ENCODE measurements at places on chromosomes 7 and 10.
A peak's percentile ranks its signal among the peaks of the same experiment; 100 is the strongest.

GRCh38 chr10:52074505-52075026, 239.5 kb upstream of the DKK1 start:
- DNase-seq: no peak

GRCh38 chr10:52871191-52871843, 98.7 kb upstream of the MBL2 start:
- DNase-seq: no peak

DNA sequence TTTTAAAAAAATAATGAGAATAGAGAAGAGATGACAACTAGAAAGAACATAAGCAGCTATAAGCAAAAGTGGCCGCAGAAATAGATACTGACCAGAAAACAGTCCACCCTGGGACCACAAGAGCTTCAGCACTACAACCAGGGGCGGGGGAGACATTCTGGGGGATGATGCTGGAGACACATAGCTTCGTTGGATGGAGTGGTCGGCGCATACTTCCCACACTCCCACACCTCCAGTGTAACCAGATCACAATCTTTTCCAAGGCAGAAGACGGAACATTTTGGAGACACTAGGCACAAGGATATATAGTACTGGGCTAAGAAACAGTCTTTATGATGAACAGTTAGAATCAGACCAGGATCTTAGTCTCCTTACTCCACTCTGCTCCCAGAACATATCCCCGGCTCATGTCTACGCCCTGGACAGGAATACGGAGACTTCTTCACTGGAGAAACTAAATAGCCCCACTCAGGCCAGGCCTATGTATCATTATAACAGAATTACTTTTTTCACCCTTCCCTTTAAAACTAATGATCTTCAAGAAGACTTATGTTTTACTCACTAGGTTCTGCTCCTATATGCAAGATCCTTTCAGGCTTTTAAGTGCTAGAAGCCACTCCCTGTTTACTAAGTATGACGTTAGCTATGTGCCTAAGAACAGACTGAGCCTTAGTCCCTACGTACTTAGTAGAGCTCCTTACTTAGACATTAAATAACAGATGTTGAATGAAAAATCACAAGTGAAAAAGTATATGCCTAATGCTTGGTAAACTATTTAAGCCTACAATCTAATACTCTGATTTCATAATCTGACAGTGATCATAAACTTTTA, 169.6 kb downstream of the SRPK2 start:
- no peak for DNase-seq

DNA sequence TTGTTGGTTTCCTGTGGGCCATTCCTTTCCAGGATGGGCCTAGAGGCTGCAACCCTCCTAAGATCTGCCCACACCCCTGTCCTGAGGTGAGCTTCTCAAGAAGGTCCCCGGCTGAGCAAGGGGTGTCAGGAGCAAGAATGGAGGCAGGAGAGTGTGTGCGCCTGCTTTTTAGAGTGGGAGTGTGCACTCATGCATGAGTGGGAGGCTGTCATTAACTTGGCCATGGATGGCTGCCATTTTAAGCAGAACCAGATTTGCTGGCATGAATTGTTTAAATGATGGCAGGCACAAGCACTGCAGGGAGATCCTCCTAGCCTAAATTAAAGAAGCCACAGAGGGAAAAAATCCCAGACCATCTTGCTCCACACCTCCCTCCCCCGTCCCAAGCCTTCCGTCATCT, 2.9 kb upstream of the SGPL1 start:
- no peak for DNase-seq

GRCh38 chr7:149496642-149497391, 792 bp downstream of the ZNF746 start:
- peak; percentile 39 for DNase-seq

DNA sequence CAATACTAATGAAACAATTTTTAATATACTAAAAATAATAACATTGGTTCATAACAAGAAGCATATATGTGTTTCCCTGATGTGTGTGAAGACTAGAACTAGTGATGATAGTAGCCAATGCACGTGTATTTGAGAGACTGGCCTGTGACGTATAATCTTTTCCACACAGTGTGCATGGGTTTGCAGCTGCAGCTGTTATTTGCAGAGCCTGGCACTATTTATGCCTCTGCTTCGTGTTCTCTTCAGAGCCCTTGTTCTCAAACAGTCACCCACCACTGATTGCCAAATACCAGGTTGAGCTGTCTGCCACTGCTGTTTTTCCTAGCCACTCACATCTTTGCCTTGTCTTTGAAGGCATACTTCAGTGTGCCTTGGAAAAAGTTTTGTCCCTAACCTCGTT, 531.7 kb downstream of the ETV1 start:
- no peak for DNase-seq

GRCh38 chr10:16386855-16387254, 50.0 kb upstream of the PTER start:
- no peak for DNase-seq

GRCh38 chr10:22698941-22699440, 15.4 kb downstream of the PIP4K2A start:
- DNase-seq: no peak

- DNase-seq: no peak
These were observed 22.2 kb downstream of the PLA2G12B start for GRCh38 chr10:72932259-72933015.

GRCh38 chr7:96657347-96658021, 52.2 kb downstream of the SEM1 start:
- no peak for DNase-seq

- DNase-seq: no peak
These were observed 441.3 kb downstream of the PLXNA4 start for GRCh38 chr7:132134814-132135445.

DNA sequence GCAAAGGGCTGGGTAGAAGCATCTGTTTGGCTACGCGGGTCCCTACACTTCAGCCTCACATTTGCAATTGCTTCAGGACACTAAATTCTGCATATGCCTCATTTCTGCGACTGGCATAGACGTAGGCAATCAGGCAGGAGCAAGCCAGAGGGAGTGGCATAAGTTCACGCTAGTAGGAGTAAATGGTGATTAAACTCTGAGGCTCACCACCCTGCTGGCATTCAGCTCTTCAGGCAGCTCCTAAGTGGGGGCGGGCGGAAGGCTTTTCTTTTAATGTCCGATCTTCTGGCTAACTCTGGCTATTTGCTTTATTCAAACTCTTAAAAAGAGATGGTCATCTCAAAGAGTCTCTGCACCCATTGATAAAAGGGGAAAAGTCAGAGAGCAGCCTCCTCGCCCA, 45.3 kb downstream of the RGS10 start:
- no peak for DNase-seq

- DNase-seq: no peak
These were observed 36.0 kb downstream of the MYOF start for GRCh38 chr10:93445978-93446720.

All from activated CD4-positive, alpha-beta T cell treated with anti-CD3 and anti-CD28 coated beads, Interleukin-2, amount 50 U/mL, for 4 hours (primary cell).